ENCODE measurements at places on chromosomes 12 and 14.
A peak's percentile ranks its signal among the peaks of the same experiment; 100 is the strongest.

DNA sequence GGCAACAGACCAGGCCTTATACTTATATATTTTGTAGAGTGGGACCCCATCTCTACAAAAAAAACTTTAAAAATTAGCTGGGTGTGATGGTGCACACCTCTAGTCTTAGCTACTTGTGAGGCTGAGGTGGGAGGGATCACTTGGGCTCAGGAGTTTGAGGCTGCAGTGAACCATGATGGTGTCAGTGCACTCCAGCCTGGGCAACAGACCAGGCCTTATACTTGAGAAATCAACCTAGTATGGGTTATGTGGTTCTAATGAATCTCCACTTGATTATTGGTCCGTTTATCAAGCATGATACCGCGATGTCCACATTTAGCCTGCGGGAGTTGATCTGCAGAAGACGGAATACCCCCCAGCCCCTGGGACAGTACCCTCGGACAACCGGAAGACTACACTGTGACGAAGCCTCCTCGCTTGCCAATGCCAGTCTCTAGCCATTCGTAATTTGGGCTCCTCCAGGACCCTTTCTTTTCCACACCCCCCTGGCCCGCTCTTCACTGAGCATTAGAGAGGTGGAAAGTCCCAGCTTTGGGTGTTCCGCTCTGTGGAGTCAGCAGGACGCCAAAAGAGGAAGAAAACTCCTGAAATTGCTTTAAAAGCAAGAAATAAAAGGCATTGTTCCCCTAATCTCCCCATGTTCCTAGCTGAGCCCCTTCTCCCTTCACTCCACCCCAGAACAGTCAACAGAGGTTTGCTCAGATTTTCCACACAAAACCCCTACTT, 19.4 kb downstream of the LTBP2 start:
- no peak for DNase-seq

- no peak for DNase-seq
These were observed 414.8 kb upstream of the NOVA1 start for GRCh38 chr14:27012641-27013040.

DNA sequence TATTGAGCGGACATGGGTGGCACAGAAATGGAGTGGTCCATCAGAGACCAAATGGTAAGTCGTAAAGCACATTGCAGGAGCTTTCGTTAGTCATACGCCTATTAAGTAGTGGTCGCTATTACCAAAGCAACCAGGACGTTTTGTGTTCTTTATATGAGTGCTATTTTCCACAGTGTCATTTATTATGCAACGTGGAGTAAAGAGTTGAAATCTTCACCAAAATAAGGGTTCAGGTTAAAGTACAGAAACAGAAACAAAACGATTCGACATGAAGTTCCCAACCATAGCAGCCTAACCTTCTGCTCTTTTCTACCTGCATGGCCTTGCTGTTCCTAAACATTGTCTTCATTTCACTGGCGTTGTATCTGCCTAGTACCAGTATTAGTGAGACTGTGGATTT, 20.1 kb upstream of the FGD4 start:
- DNase-seq: no peak

GRCh38 chr14:32734261-32734660, 204.4 kb upstream of the NPAS3 start:
- DNase-seq: no peak

GRCh38 chr12:12505544-12506495, 56.8 kb downstream of the DUSP16 start:
- DNase-seq: no peak

- no peak for DNase-seq
These were observed 13.9 kb downstream of the PNMA1 start for GRCh38 chr14:73700325-73700724.

GRCh38 chr14:100141098-100141497, 18.3 kb downstream of the DEGS2 start:
- DNase-seq: no peak

GRCh38 chr12:65845751-65846537, 21.7 kb downstream of the HMGA2 start:
- DNase-seq: peak; percentile 68

DNA sequence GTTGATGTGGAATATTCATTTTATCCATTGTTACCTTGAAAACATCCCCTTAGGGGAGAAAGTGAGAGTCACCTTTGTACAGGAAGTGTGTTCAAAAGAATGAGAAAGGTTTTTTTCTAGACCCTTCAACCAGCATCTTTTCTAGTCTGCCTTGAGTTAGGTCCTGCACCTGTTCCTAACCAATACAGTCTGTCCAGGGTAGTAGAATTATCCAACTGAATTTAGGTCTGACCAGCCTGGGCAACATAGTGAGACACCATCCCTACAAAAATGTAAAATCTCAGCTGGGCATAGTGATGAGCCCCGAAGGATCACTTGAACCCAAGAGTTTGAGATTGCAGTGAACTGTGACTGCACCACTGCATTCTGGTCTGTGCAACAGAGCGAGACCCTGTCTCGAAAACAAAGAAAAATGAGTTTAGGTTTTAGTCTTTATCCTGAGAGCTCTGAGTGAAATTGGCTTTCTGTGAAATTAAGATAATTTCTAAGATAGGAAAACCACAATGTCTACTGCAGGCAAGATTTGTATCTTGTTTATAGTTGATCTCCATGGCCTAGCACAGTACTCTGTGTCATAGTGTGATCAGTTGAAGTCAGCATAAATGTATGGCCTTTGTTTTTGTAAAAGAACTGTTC, 25.2 kb downstream of the ARHGAP5 start:
- DNase-seq: no peak

DNA sequence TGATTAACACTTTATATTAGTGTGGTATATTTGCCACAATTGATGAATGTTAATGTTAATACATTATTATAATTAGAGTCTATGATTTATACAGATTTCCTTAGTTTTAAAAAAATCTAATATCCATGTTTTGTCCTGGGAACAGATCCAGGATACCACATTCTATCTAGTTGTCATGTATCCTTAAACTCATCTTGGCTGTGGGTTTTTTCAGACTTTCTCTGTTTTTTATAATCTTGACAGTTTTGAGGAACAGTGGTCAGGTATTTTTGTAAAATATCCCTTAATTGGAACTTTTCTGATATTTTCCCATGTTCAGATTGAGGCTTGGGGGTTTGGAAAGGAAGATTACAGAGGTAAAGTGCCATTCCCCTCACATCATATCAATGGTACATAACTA, 104.1 kb downstream of the LMNTD1 start:
- no peak for DNase-seq

DNA sequence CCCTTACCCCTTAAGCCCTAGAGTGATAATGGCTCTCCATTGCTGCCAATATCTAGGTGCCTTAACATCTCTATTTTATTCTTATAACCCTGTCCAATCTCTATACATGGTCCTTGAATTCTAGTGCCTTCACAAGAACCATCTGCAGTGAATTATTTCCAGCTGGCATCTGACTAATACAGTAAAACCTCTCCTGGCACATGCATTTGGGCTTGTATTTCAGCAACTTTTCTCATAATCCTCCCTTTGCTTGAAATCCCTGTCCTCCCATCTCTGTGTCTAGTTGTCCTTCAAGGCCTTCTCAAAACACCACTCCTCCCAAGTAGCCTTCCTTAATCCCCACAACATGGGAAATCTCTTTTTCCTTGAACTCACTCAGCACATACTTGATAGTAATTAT, 14.2 kb upstream of the HMGA2 start:
- no peak for DNase-seq

DNA sequence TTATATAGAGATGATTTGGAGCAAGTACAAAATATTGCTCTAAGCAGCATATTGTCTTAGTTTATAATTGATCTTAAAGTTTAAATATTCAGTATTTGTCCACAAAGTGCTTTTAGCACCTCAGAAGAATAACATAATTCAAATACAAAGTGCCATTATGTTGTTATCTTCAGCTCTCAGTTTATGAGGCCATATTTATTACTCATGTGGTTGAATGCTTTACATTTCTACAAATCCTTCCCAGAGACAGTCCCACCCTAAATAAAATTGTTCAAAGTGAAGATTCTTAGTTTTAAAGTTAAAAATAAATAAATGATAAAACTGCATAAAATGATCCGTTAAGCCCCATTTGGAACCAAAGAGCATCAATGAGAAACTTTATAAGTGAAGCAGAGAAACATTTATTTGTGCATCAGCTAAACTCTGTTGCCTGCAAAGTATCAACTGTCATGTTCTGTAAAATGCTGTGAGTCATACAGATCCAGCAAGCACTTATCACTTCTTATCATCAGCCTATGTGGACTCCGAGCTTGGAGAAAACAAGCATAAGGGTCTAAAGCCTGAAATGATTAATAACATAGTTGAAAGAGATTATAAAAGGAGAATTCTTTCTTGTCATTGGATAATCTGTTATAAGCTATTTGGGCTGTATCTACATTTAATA, 218.9 kb downstream of the ADAMTS20 start:
- no peak for DNase-seq

DNA sequence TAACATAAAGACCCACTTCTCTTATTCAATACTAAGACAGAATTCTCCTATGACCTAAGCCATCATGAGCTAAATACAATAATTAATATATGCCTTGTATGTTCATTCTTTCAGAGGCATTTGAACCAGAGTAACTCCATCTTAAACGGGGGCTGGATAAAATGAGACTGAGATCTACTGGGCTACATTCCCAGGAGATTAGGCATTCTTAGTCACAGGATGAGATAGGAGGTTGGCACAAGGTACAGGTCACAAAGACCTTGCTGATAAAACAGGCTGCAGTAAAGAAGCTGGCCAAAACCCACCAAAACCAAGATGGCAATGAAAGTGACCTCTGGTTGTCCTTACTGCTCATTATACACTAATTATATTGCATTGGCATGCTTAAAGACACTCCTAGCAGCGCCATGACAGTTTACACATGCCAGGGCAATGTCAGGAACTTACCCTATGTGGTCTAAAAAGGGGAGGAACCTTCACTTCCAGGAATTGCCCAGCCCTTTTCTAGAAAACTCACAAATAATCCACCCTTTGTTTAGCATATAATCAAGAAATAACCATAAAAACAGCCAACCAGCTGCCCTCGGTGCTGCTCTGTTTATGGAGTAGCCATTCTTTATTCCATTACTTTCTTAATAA, 260.7 kb downstream of the SSPN start:
- DNase-seq: no peak

- DNase-seq: no peak
These were observed 19.8 kb downstream of the MYRFL start for GRCh38 chr12:69844836-69845235.

DNA sequence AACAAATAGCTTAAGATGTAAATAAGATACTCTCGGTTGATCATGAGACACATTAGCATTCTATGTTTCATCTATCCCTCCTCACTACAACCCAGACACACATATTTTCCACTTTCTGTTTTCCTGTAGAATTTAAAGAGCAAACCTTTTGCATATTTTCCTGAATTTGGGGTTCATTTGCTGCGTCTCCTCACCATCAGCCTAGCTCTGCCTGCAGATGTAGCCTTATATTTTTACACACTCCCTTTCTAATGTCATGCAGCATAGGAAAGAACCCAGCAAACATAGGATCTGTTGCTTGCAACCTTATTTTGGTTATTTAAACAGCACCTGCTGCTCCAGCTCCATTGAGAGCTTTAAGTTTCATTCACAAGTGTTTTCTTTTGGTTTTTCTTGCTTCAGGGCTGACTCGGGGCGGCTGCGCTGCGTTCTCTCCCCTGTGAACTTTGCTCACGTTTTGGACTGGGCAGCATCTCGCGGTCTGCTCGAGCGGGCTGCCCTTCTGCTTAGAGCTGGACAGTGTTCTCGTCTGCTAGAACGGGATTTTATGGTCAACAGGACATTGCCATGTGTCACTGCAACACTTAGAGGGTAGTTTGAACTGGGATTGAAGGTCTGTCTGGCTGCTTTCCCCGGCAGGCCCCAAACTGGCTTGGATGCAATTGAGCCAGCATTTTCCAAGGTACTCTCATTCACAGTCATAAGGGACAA, 57.8 kb upstream of the VRK1 start:
- no peak for DNase-seq

GRCh38 chr12:29843036-29843435, 59.3 kb upstream of the TMTC1 start:
- no peak for DNase-seq

DNA sequence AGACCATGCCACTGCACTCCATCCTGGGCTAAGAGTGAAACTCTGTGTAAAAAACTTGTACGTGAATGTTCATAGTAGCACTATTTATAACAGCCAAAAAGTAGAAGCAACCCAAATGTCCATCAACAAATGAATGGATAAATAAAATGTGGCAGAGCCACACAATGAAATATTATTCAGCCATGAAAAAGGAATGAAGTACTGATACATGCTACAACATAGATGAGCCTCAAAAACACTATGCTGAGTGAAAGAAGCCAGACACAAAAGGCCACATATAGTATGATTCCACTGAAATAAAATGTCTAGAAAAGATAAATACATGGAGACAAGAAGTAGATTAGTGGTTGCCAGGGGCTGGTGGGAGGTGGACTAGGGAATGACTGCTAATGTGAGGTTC, 72.8 kb downstream of the KSR2 start:
- DNase-seq: no peak

GRCh38 chr12:38782359-38782758, 123.0 kb downstream of the CPNE8 start:
- DNase-seq: no peak

DNA sequence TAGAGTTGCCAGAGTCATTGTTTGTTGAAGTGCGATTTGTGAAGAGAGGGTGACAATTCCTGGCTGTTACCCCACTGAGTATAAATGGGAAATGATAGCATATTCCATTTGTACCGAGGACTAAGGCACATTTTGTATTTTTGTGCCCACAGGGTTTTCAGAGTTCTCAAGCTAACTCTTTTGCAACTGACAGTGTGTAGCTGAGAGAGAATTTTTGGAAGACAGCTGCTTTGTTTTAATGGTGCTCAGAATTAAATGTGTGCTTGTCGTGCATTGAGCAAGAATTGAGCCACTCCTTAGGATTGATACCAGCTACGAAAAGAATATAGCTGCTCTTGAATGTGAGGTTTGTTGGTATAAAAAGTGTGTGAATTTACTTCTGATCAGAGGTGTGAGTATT, 21.7 kb downstream of the ANKRD13A start:
- no peak for DNase-seq

- peak; percentile 81 for DNase-seq
These were observed 833 bp upstream of the BHLHE41 start for GRCh38 chr12:26125400-26126339.

DNA sequence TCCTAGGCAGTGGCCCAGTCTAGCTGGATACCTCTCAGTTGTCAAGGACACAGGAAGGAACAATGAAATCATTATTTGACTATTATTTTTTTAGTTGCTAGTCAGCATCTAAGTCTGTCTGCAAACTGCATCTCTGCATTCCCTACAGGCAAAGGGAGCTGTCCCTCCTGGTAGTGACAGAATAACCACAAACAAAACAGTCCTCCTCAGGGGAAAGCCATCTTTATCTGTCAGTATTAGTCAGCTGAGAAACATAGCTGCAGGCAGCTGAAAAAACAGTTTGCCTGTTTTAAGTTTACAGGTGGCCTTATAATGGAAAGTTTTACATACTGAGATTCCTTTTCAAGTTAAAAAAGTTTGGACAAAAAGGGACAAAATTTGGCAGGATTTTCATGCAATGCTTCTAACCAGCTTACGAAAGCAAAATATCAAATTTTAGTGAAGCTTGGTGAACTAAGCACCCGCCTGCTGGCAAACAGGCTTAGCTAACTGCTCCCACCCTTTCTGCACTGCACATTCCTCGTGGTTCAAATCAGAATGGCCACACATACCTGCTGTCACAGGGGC, 29.5 kb downstream of the SLC25A21 start:
- no peak for DNase-seq

- no peak for DNase-seq
These were observed 167.2 kb upstream of the ATP2B1 start for GRCh38 chr12:89875809-89876208.

GRCh38 chr12:67275380-67275913, 6.3 kb downstream of the CAND1 start:
- no peak for DNase-seq

Data from iPS-NIHi11 (cell line).